Spinal cord (tissue), 10 donors: ENCODE measurements at places on chromosomes 12 and 14. TPM values are rescaled to one million over a fixed set of nuclear protein-coding genes. Genes with fewer than 3 reads are reported as not detected.

Gene SLC11A2
- 102 TPM for total RNA-seq

Gene SERPINA12
- total RNA-seq: not detected

Gene TMEM120B
- total RNA-seq: 7.8 TPM

Gene SDR9C7
- total RNA-seq: 0.20 TPM

Gene HCAR3
- total RNA-seq: 0.44 TPM

Gene TSPAN11
- total RNA-seq: 12.7 TPM

Gene DNAH10
- 4.5 TPM for total RNA-seq

Gene C12orf57
- total RNA-seq: 108 TPM
